Renal cortex interstitium (tissue), 15 donors: ENCODE measurements at places on chromosomes 7 and 10. TPM values are rescaled to one million over a fixed set of nuclear protein-coding genes. Genes with fewer than 3 reads are reported as not detected.

The DRGX gene
- not detected for polyA plus RNA-seq

The GNAI1 gene
- 156 TPM for polyA plus RNA-seq

The BCAP29 gene
- polyA plus RNA-seq: 51.3 TPM

The SLC18A3 gene
- polyA plus RNA-seq: not detected

The NPY4R gene
- polyA plus RNA-seq: not detected

The FERD3L gene
- not detected for polyA plus RNA-seq

The NUTM2D gene
- polyA plus RNA-seq: 10.1 TPM

The PDE6C gene
- polyA plus RNA-seq: 0.69 TPM

The NPSR1 gene
- not detected for polyA plus RNA-seq

The C10orf105 gene
- 0.13 TPM for polyA plus RNA-seq

The PGAM2 gene
- 1.7 TPM for polyA plus RNA-seq

The SNCG gene
- 13.8 TPM for polyA plus RNA-seq

The COPG2 gene
- 56.7 TPM for polyA plus RNA-seq

The GPNMB gene
- polyA plus RNA-seq: 10.7 TPM

The PDLIM1 gene
- 77.3 TPM for polyA plus RNA-seq

GRCh38 chr10:103699611-103700435 lies 155.6 kb downstream of the SH3PXD2A start:
- DNase-seq: no peak

- no peak for DNase-seq
Measured at GRCh38 chr10:3485057-3485686, 299.8 kb downstream of the KLF6 start.

- DNase-seq: no peak
Measured at GRCh38 chr7:124489925-124490324, 275.7 kb downstream of the GPR37 start.

GRCh38 chr10:67818323-67818722 lies 19.7 kb downstream of the DNAJC12 start:
- DNase-seq: no peak

DNA sequence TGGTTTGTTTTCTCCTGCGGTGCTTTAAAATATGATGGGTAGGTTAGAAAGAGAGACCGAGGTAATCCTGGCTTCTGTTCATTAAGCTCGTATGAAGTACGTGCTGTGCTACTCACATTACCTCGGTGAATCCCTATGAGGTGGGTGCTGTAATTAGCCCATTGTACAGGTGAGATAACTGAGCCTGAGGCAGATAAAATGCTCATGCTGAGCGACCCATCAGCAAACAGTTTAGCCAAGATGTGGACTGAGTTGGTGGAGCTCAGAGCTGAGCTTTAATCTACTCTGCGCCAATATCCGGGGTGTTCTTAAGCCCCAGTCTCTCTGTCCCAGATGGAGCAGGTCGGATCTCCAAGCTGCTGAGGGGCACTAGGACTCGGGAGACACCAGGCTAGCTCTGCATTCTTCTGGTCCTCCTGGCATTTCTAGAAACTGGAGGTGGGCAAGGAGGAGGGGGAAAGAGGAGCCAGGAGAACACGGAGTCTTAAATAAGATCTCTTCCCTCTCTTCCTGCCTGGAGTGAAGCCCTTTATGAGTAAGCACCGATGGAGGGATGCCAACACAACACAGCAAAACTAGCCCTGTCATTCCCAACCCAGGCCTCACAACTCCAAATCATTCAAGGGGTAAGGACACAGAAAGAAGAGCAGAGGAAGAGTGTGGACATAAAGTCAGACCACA lies 458.5 kb downstream of the KCNMA1 start:
- DNase-seq: no peak

DNA sequence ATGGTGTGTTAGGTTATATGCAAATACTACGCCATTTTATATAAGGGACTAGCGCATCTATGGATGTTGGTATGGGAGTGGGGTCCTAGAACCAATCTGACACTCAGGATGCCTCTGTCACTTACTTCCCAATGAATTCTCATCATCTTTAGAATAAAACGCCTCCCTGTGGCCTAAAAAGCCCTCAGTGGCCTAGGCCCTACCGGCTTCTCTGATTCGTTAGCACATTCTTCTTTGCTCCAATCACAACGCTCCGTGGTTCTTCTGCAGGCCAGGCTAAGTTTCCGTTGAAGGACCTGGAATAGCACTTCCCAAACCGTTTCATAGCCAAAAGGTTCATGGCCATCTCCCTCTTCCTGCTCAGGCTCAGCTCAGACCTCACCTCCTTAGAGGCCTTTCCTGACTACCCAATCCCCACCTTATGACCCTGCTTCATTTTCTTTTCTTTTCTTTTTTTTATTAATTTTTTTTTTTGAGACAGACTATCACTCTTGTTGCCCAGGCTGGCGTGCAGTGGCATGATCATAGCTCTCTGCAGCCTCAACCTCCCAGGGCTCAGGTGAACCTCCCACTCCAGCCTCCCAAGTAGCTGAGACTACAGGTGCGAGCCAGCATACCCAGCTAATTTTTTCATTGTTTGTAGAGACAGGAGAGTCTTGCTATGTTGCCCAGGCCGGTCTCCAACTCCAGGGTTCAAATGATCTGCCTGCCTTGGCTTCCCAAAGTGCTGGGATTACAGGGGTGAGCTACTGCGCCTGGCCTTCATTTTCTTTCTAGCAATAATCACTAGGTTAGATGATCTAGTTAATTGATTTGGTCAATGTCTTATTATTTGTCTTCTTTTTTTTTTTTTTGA lies 24.5 kb upstream of the YWHAG start:
- DNase-seq: no peak

- DNase-seq: no peak
Measured at GRCh38 chr7:14924398-14924797, 21.8 kb upstream of the DGKB start.

DNA sequence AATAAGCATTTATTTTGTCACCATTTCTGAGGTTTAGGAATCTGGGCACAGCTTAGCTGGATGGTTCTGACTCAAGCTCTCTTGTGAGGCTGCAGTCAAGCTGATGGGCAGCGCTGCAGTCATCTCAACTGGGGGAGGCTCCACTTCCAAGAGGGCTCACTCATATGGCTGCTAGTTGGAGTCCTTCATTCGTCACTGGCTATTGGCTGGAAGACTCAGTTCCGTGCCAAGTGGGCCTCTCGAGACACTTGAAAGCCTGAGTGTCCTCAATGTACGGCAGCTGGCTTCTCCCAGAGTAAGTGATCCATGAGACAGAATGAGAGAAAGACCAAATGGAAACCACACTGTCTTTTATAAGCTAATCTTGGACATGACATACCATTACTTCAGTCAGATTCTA lies 21.6 kb upstream of the COL13A1 start:
- DNase-seq: no peak

DNA sequence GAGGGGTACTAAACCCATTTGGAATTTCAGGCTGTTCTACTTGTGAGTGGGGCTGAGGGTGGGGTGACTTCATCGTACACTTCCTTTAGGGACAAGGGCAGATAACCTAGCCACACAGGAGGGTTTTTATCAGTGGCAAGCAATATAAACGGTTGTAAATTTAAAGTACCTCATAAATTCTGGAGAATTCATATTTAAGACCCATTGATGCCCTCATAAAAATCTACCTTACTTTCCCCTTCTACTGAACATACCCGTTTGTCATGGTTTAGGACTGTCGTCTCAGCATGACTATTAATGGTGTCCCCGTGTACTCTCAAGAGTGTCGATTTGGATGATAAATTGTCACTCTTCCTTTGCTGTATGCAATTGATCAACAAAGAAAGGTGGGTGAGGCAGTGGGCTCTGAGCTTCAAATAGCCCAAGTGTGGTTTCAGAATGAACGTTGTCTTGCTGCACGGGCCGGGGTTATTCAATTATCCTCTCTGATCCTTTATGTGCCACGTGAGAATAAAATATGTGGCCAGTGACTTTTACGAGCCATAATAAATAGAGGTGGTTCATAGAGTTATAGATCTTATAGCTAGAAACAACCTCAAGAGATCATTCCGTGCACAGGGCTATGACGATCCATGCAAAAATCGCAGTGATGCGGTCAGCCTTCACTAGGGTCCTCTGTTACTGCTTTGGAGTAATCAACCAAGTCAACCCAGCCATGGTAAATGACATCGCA lies 82.2 kb downstream of the FAM107B start:
- no peak for DNase-seq

- DNase-seq: no peak
Measured at GRCh38 chr10:132802694-132803320, 16.9 kb upstream of the NKX6-2 start.

- DNase-seq: no peak
Measured at GRCh38 chr7:5170251-5170650, 19.8 kb upstream of the WIPI2 start.

GRCh38 chr7:41052201-41052600 lies 650.7 kb downstream of the INHBA start:
- DNase-seq: no peak

- no peak for DNase-seq
Measured at GRCh38 chr7:44534501-44534900, 6.6 kb downstream of the NPC1L1 start.

DNA sequence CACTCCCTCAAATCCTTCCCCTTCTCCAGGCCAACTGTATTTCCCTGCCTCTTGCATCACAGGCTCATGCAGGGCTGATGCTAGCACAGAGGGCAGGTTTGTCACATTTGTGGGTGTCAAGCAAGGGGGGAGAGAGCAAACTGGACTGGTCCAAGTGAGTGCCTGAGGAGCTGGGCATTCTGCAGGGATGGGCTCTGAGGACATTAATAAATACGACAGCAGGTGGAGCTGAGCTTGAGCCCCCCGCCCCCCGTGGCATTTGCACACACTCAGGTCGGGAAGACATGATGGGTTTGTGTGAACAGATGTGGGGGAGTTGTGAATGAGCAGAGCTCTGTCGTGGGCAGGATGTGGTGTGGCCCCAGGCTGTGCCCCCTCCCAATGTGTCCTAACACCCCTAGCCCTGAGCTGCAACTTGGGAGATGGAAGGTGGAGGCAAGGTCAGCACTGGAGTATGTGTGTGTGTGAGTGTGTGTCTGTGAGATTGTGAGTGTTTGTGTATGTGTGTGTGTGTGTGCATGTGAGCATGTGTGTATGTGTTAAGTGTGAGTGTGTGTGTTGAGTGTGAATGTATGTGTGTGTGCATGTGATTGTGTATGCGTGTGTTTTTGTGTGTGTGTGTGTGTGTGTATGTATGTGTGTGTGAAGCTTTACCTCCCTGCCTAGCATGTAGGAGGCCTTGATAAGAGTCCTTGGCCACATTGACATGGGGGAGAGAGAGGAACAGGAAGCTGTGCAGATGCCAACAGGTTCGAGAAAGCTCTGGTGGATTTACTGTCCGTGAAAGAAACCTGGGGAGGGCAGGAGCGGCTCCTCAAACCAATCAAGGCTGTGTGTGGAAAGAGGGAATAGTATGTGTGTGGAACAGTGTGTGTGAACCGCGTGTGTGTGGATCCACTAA lies 9.1 kb downstream of the RASSF4 start:
- DNase-seq: no peak

DNA sequence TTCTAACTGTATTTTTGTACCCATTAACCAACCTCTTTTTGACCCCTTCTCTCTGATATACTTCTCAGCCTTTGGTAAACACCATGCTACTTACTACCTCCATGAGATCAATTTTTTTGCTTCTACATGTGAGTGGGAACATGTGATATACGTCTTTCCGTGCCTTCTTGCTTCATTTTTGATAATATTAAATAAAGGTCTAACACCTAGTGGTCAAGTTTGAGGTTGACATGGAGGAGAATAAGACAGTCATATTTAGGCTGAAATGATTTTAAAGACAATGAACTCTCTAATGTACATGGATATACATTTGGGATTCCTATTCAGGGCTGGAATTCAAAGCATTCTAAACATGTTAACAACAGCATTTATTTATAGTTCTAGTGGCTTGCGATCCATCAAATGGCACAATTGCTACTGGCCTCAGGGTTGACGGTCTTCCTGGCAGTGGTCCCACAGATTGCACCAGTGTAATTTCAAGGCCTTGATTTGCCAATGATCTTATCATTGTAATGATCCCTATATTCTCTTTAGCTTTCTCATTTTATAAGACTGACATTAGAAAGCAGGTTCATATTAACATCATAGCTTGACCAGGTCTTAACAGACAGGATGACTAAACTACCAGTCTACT lies 315.9 kb upstream of the ETV1 start:
- DNase-seq: no peak

DNA sequence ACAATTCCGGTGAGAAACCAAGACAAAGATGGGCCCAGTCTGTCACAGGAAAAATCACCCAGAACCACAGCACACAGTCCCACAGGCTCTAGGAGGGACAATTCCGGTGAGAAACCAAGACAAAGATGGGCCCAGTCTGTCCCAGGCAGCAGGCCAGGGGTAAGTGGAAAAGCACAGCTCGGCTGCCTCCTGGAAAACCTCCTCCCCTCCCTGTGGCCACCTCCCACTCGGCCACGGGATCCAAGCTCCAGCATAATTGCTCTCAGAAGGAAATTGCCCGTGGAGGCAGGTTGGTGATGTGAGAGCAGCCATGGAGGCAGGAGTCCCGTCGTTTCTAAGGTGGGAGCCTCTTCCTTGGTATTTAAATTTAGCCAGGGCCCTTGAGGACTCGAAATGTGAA lies 95.7 kb downstream of the PLXNA4 start:
- DNase-seq: no peak

DNA sequence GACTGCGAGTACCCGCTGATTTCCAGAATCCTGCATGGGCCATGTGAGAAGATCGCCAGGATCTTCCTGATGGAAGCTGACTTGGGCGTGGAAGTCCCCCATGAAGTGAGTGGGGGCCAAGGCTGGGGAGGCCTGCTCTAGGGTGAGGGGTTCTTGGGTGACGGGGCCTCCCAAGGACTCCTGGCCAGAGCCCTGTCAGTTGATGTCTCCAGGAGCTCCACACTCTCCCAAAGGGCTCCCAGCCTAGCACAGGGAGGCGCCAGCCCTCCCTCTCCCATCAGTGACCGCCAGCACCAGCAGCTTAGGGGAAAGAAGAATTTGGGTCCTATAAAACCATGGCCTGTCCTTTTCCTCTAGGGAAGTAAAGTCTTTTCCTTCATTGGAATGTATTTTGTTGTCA lies 9.8 kb upstream of the ZNF22 start:
- DNase-seq: no peak

GRCh38 chr10:49300140-49300974 lies 1.4 kb downstream of the C10orf71 start:
- no peak for DNase-seq

DNA sequence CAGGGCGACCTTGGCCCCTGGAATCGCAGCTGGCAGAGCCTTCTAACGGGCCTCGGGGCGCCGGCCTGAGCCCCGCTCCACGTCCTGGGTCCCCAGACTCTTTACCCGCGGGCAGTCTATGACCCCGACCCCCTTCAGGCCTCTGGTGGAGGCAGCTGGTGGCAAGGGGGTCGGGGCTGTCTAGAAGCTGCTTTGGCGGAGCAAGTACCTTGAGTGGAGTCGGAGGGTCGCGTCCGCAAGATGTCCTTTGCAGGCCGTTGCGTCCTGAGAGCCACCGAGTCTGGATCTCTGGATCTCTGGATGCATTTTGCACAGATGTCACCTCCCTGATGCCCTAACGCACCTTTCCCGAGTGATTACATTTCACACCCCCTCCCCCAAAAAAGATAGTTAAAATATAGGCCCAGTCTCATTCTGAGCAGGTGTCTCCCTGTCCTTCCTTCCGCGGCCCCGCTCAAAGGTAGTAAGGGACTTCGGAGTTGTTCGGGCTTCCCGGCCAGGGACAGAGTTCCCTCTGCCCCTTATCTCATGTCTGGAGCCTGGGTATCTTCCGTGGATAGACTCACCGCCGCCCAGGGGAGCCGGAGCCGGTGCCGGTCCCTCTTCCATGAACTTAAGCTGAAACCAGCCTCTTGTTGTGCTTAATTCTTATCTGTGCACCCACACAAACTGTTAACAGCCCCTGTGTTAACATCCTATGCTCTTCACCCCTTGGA lies 457 bp downstream of the ACADSB start:
- DNase-seq: no peak

- DNase-seq: no peak
Measured at GRCh38 chr7:105512415-105512814, 9.7 kb downstream of the PUS7 start.

GRCh38 chr10:72612203-72612826 lies 13.6 kb downstream of the MICU1 start:
- DNase-seq: no peak
